Esophagus squamous epithelium (tissue), 5 donors: ENCODE measurements at places on chromosomes 3 and 15. TPM values are rescaled to one million over a fixed set of nuclear protein-coding genes. Genes with fewer than 3 reads are reported as not detected.

Gene PSMD2
- 209 TPM for total RNA-seq

Gene MYZAP
- total RNA-seq = 23.3 TPM

Gene CPNE9
- not detected for total RNA-seq

Gene SPTSSB
- 2.4 TPM for total RNA-seq

Gene GABRR3
- not detected for total RNA-seq

Gene C3orf85
- total RNA-seq = not detected

Gene SEMA7A
- total RNA-seq = 7.5 TPM

Gene ARL6
- 3.6 TPM for total RNA-seq

Gene PDZRN3
- total RNA-seq = 34.7 TPM

Gene GPR27
- total RNA-seq = 3.6 TPM

Gene IMPG2
- total RNA-seq = 0.04 TPM

Gene PPM1L
- total RNA-seq = 9.2 TPM

Gene ZWILCH
- total RNA-seq = 4.5 TPM

Gene BCHE
- total RNA-seq = 0.27 TPM

Gene GOLGA8R
- 0.66 TPM for total RNA-seq
